IPS DF 6.9 (cell line): ENCODE measurements at places on chromosomes 1 and 21.

- peaks cover 6% of the 10 kb centered on the region; the same call in 1 of the 2 replicates for H3K4me1 ChIP-seq
- no peaks in the 10 kb centered on the region for H3K36me3 ChIP-seq
- no peak for DNase-seq
- no peak overlapping the region for H3K4me3 ChIP-seq
- H3K27me3 ChIP-seq: peaks cover 5% of the 10 kb centered on the region; the same call in 1 of the 2 replicates
Observed at GRCh38 chr1:23528250-23528978, 2.6 kb downstream of the E2F2 start.

DNA sequence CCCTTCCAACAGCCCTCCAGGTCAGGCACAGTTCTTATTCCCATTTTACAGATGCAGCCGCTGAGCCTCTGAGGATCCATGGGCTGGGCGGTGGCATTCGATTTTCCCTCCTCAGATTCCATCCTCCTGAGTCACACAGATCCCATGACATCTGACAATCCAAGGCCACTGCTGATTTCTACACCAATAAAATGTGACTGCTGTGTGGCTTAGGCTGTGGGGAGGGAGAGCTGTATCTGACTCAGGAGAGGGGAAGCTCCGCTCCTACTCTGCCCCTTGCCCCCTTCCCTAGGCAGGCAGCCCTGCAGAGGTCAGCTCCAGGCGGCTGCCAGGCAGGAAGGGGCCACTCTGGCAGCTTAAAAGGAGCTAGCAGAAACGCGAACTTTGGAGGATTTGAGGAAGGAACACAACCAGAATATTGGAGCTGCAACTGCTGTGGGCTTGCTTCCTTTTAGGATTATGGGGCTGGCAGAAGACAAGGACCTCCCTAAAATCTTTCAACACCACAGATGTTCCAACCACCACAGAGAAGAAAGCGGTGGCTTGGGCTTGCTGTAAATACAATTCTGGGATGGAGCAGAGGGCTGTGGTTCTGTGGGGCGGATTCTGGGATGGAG lies 50.0 kb downstream of the MRPL37 start:
- no peak for DNase-seq
- peaks cover 6% of the 10 kb centered on the region; the same call in 1 of the 2 replicates for H3K36me3 ChIP-seq
- no peak overlapping the region for H3K4me3 ChIP-seq
- no peaks in the 10 kb centered on the region for H3K4me1 ChIP-seq

GRCh38 chr1:92705446-92705845 lies 79.5 kb downstream of the EVI5 start:
- no peaks in the 10 kb centered on the region for H3K36me3 ChIP-seq
- no peak for DNase-seq
- no peak overlapping the region for H3K4me3 ChIP-seq
- H3K27ac ChIP-seq: no peak overlapping the region
- no peaks in the 10 kb centered on the region for H3K4me1 ChIP-seq
- H3K27me3 ChIP-seq: no peaks in the 10 kb centered on the region

GRCh38 chr1:244340396-244340795 lies 111.3 kb downstream of the ADSS2 start:
- H3K4me3 ChIP-seq: no peak overlapping the region
- H3K27ac ChIP-seq: no peak overlapping the region
- no peaks in the 10 kb centered on the region for H3K36me3 ChIP-seq
- no peak for DNase-seq
- H3K4me1 ChIP-seq: peaks cover 3% of the 10 kb centered on the region; the same call in 1 of the 2 replicates

DNA sequence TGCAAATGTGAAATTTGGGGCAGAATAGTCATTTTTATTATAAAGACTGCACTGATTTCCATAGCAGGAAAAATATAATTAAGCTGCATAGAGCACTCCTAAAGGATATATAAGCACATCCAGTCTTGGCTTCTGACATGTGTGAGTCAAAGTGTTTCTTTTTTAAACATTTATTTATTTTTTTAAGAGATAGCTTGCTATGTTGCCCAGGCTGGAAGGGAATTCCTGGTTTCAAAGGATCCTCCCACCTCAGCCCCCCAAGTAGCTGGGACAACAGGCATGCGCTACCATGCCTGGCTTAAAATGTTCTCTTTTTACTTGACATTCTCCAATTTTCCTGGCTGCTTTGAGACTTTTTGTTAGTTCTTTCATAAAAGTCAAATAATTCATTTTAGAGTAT lies 126.1 kb downstream of the HMCN1 start:
- H3K4me3 ChIP-seq: no peak overlapping the region
- H3K4me1 ChIP-seq: no peaks in the 10 kb centered on the region
- no peaks in the 10 kb centered on the region for H3K27me3 ChIP-seq
- no peak for DNase-seq

DNA sequence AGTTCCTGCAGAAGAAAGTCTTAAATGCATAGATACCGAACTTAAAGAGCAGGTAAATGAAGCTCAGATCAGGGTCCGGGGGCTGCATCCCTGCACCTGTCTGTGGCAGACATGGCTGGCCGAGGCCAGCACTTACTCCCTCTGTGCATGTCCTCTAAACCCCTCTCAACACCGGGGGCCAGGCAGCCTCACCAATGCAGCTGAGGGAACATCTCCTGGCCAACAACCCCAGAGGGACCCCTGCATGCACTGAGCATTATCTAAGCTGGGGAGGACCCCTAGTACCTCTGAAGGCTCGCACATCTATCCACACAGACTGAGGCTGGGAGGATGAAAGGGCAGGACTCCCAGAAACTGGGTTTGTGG lies 18.4 kb downstream of the TTC34 start:
- H3K4me3 ChIP-seq: no peak overlapping the region
- no peaks in the 10 kb centered on the region for H3K27me3 ChIP-seq
- no peaks in the 10 kb centered on the region for H3K4me1 ChIP-seq
- H3K27ac ChIP-seq: no peak overlapping the region
- H3K36me3 ChIP-seq: no peaks in the 10 kb centered on the region

- H3K4me3 ChIP-seq: no peak overlapping the region
- no peak for DNase-seq
- peaks cover 4% of the 10 kb centered on the region for H3K36me3 ChIP-seq
- H3K27ac ChIP-seq: no peak overlapping the region
- H3K4me1 ChIP-seq: no peaks in the 10 kb centered on the region
Observed at GRCh38 chr1:19360843-19361610, 48.9 kb downstream of the SLC66A1 start.

DNA sequence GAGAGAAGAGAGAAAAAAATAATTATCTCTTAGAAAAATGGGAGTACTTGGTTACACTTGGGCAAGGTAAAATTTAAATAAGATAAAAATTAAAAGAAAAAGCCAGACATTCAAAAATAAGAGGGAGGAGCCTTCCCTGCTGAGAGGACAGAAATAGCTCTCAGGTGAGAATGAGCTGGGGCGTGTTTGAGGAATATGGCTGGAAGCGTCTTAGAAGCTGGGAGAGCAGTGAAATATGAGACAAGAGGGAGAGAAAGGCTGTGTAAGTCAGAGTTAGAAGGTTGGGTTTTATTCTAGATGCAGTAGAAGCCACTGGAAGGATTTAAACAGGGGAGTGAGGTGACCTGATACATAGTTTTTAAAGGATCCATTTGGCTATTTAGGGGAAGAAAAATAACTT lies 154.2 kb upstream of the L1TD1 start:
- H3K27ac ChIP-seq: no peak overlapping the region
- H3K36me3 ChIP-seq: no peaks in the 10 kb centered on the region
- H3K27me3 ChIP-seq: no peaks in the 10 kb centered on the region
- H3K4me3 ChIP-seq: no peak overlapping the region
- no peaks in the 10 kb centered on the region for H3K4me1 ChIP-seq

DNA sequence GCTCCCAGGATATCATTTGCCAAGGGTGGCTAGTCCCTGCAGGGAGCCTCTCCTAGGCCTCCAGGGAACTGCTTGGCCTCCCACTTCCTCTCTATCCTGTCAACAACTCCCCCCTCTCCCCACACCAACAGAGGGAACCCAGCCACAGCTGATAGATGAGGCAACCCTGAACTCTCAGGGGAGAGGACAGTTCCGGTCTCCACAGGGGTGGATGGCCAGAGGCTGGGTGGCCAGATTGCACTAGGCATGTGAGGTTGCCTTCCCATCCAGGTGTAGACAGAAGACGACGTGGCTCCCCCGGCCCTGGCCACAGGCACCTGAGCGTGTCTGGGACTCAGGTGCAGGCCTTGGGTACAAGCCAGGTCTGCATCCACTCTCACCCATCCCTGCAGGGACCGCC lies 53.3 kb downstream of the TOR1AIP2 start:
- DNase-seq: no peak
- no peaks in the 10 kb centered on the region for H3K27me3 ChIP-seq
- H3K4me1 ChIP-seq: no peaks in the 10 kb centered on the region
- H3K4me3 ChIP-seq: no peak overlapping the region

DNA sequence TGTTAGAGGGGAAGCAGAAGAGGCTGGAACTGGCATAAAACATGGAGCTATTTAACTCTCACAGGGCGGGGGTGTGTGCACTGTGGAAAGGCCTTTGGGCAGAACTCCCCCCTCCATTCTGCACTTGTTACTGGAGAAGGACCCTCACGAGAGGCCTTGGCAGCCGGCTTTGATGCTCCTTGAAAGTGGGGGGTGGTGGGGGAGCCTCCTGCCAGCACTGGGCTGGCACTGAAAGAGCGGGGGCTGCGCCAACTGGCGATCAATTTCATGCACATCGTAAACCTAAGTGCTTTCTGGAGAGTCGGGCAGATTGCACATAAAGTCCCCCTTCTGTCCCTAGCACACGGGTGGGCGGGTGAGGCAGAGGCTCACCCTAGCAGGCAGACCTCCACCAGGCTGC lies 28.9 kb downstream of the FOXO6 start:
- peaks cover 14% of the 10 kb centered on the region for H3K4me1 ChIP-seq
- no peak overlapping the region for H3K27ac ChIP-seq
- no peaks in the 10 kb centered on the region for H3K36me3 ChIP-seq
- H3K4me3 ChIP-seq: no peak overlapping the region
- no peaks in the 10 kb centered on the region for H3K27me3 ChIP-seq

- DNase-seq: no peak
- H3K27me3 ChIP-seq: no peaks in the 10 kb centered on the region
- 0 out of 2 replicates have a peak, but pooled peaks cover 1% of the 10 kb centered on the region for H3K4me1 ChIP-seq
- H3K27ac ChIP-seq: no peak overlapping the region
Observed at GRCh38 chr1:109181807-109182163, 31.9 kb upstream of the SARS1 start.

- no peak overlapping the region for H3K27ac ChIP-seq
- H3K4me3 ChIP-seq: no peak overlapping the region
- H3K27me3 ChIP-seq: no peaks in the 10 kb centered on the region; the same call in 1 of the 2 replicates
- no peaks in the 10 kb centered on the region for H3K4me1 ChIP-seq
Observed at GRCh38 chr1:115413208-115413607, 75.2 kb upstream of the NGF start.

GRCh38 chr1:165592945-165593823 lies 37.9 kb upstream of the MGST3 start:
- no peaks in the 10 kb centered on the region for H3K27me3 ChIP-seq
- H3K27ac ChIP-seq: no peak overlapping the region
- no peaks in the 10 kb centered on the region for H3K36me3 ChIP-seq
- no peaks in the 10 kb centered on the region for H3K4me1 ChIP-seq
- H3K4me3 ChIP-seq: no peak overlapping the region

DNA sequence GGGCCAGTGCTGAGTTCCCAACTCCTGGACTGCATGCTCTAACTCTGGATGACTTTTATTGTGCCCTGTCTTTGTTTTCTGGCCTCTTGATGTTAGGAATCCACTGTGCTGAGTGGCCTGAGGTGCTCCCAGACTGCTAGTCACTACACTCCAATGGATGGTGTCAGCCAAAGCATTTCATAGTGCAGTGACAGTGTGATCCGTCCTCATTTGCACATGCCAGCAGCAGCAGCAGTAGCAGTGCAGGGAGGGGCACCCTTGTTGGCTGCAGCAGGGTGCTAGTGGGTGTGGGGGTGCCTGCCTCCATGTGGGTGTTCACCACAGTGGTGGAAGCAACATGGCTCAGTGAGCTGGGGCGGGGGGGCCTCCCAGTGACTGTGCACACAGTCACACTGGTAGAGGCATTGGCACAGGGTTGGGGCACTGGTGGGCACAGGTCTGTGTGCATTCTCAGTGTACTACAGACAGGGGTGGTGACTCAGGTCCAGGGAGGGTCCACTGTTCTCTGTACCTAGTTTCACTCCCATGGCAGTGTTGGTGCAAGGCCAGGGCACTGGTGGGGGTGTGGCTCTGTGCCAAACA lies 214.0 kb downstream of the ZC3H11B start:
- H3K36me3 ChIP-seq: no peaks in the 10 kb centered on the region
- H3K27ac ChIP-seq: no peak overlapping the region
- no peak overlapping the region for H3K4me3 ChIP-seq
- no peak for DNase-seq

- no peak overlapping the region for H3K4me3 ChIP-seq
- no peak for DNase-seq
- H3K27ac ChIP-seq: no peak overlapping the region
- no peaks in the 10 kb centered on the region for H3K27me3 ChIP-seq
- H3K4me1 ChIP-seq: no peaks in the 10 kb centered on the region
Observed at GRCh38 chr1:164801246-164801731, 242.3 kb downstream of the PBX1 start.

DNA sequence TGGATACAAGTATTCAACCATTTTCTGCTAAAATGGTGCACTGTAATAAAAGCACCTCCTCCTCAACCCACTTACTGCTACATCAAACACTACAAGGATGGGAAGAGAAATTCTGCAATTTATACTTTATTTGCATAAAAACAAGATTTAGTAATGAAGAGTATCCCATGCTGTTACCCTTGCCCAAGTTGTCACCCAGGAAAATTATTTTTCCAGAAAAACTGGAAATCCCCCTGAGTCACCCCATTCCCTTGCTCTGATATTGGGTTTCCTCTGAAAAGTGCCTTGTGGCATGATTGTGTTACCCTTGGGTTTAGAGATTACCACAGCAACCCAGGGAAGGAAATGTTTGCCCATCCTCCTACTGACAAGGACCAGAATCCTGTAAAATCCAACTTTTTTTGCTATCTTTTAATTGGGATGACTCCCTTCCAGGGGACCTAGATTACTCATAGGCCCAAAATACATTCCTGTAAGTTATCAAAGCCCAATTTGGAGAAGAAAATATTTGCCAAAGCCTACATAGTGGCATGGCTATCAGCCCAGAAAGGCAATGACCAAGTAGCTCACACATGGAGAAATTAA lies 16.5 kb upstream of the ZC3H11B start:
- no peaks in the 10 kb centered on the region for H3K36me3 ChIP-seq
- H3K4me1 ChIP-seq: no peaks in the 10 kb centered on the region
- no peak overlapping the region for H3K27ac ChIP-seq
- DNase-seq: no peak

DNA sequence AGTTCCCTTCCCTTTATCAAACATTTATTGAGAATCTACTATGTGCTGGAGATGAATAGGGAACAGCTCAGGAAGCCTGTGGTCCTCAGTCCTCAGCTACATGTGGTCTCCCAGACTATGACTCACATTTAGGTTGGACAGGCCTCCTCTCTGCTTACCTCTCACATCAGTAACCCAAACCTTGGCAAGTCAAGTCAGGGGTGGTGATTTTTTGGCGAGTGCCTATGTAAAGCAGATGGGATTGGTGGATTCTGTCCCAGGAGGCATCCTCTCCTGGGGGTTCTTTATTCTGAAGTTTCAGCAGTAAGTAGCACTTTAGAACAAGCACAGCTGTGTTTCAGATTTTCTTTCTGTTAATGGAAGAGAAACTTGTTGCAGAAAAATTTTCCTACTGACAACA lies 241.3 kb downstream of the PRDM2 start:
- H3K27me3 ChIP-seq: no peaks in the 10 kb centered on the region
- H3K4me3 ChIP-seq: no peak overlapping the region
- no peaks in the 10 kb centered on the region for H3K36me3 ChIP-seq
- DNase-seq: no peak
- no peak overlapping the region for H3K27ac ChIP-seq
